EH (cell line): ENCODE measurements at places on chromosomes 4 and X.

GRCh38 chr4:165668694-165669093, 204.3 kb upstream of the TLL1 start:
- peak; percentile 11 for DNase-seq

DNA sequence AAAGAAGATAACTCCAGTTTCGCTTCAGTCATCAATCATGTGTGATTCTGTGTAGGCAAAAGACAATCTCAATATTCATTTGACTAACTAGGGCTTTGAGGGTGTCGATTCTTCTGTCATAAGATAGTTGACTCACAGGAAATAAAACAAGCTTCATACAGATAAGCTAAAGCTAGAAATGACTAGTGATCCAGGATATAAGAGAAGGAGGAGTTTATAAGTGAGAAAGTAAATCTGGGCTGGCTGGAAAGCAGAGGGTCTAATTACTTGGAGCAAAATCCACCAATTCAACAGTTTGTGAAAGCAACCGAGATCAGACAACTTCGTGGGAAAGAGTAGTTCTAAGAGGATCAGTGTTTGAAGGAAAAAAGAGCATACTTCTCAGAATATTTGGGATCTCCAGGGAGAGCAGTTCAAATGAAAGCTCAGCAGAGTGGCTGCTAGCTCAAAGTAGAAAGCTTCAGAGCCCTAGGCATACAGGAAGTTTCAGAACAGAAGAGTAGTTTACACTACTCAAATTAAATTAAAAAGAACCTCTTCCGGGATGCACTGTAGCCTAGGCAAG, 429.3 kb downstream of the INPP4B start:
- peak; percentile 34 for DNase-seq

- peak; percentile 89 for DNase-seq
Measured at GRCh38 chr4:19982556-19982955, 269.1 kb upstream of the SLIT2 start.

GRCh38 chr4:104351706-104352105, 143.0 kb downstream of the CXXC4 start:
- no peak for DNase-seq

DNA sequence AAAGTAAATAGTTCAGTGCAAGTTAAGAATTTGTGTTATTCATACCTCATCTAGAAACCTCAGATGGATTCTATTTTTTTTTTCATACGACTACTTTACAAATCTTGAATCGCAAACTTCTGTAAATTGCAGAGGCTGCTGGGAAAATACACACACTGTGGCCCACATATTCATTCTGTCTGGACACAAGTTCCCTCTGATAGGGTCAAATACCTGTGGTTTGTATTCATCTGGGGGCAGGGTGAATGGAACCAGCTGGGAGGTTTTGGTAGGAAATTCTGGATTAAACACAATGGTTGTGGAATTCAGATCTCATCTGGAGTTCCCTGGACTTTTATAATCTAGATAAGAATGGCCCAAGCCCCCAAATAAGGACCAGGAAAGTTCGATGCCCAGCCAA, 56.2 kb downstream of the SPATA18 start:
- DNase-seq: peak; percentile 41

DNA sequence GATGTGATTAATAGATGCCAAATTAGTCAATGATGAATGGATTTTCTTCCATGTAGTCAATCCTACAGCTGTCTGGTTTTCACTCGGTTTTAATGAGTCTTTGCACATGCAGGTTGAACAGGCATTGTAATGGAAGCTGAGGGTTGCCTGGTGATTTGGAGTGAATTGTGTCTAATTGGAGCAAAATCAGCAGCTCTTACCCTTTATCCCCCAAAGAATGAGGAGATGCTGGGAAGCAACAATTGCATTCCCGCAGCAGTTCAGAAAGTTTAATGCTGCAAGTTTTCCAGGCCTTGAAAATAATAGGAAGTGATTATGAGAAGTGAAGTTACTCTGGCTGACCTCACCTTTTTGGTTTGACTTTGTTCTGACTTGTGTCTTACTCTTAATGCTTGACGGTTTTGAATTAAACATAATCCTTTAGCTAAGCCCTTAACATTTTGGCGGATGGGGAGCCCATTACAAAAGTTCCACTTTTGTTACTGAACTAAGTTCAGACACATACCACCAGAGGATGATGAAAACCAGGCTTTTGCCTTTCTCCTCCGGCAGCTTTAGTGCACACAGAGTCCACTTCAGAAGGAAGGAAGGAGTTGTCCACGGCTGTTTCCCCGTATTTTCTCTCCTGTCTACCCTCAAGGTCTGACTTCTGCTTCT, 78.8 kb upstream of the TBC1D9 start:
- no peak for DNase-seq

DNA sequence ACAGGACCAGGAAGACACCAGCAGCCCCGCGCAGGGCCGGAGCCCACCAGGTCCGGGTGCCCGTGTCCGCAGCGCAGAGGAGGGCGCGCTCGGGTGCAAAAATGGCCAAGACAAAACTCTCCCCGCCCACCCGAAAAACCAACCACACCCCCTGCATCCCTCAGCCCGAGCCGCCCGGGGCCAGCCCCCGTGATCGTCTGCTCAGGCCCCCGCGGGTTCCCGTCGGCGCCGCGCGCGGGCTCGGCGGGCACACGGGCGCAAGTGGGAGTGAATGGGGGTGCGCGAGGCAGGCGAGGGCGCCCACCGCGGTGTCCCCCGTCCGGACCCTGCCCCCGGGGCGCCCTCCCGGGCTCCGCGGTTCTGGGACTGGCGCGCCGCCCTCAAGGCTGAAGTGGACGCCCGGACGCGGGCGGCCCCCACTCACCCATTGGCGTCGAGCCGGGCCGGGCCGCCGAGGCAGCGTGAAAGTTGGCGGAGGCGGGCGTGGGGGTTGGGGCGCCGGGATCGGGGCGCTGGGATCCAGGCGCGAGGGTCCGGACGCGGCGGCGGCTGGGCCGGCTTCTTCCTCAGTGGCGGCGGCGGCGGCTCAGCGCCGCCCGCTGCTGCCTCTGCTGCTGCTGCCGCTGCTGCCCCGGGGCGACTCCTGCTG, 393 bp downstream of the SH3KBP1 start:
- DNase-seq: peak; percentile 22

GRCh38 chr4:173530326-173531085, 477 bp upstream of the HAND2 start:
- DNase-seq: no peak

GRCh38 chr4:21009956-21010355, 309.7 kb downstream of the PACRGL start:
- no peak for DNase-seq

DNA sequence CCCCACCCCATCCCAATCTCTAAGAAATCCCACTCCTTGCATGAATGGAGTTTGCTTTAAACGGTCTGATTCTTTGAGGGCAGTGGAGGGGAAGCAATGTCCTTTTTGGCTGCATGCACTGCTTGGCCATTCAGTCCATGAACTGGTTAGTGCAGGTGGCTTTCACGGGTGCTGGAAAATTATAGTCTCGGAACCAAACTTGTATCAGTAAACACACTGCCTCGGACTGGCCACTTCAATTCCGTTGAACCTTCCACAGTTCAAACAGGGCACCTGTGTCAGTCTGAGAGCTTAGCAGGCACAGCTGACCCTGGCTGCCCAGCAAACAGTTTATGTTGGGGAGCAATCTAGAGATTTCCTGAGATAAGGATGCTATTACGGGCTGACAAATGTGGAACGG, 255.6 kb downstream of the DHX15 start:
- DNase-seq: no peak

GRCh38 chr4:74045772-74046171, 7.3 kb upstream of the CXCL3 start:
- no peak for DNase-seq

GRCh38 chr4:43990963-43991362, 457.6 kb downstream of the KCTD8 start:
- DNase-seq: no peak

DNA sequence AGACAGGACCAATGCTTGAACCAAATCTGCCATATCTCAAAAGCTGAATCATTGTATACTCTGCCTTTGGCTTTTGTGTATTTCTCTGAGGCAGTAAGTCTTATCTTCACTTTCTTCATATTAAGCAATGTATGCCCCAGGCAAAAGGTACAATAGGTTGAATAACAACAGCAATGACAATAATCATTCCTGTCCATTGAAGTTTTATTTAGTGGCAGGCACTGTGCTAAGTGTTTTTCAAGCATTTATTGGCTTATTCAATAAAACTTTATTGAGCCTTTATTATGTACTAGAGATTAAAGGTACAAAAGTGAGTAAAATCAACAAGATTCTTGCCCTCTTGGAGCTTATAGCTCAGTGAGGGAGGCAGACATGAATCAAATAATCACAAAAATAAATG, 8.2 kb upstream of the CASK start:
- DNase-seq: no peak

DNA sequence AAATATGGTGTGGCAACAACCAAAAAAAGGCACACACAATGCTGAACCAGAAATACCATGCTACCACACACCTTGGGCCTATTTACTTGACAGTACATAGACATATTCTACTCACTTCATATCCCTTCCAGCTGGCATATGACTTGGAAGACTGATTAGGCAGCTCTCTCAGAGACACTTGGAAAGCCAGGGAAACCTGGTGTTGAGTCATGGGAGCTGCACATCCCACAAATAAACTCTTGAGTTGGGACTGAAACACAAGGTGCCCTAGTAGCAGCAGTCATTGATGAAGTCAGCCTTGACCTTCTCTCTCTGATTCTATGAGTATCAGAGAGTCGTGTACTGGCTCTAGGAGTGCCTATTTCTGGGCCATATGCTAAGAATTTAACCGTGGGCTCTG, 776.6 kb upstream of the LCORL start:
- no peak for DNase-seq

DNA sequence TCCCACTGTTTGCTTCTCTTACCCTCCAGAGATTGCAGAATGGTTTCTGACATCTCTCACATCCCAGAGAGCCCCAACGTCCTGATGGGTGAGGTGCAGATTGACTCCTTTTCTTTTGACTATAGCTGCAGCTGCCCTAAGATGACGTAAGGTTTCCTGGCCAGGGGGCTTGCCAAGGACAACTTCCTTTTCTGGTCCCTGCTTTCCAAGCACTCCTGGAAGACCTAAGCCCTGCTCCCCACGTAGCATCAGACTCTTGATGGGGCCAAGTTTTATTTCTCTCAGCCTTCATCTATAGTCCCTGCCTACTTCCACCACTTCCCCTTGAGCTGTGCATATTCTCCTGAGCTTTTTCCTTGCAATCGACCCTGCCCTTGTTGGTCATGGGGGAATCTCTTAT, 497.7 kb downstream of the IDS start:
- DNase-seq: no peak

GRCh38 chr4:76275486-76276124, 24.1 kb downstream of the FAM47E start:
- no peak for DNase-seq

GRCh38 chr4:10205223-10205622, 88.6 kb upstream of the WDR1 start:
- peak; percentile 76 for DNase-seq

- no peak for DNase-seq
Measured at GRCh38 chr4:85078016-85078415, 111.5 kb upstream of the WDFY3 start.

DNA sequence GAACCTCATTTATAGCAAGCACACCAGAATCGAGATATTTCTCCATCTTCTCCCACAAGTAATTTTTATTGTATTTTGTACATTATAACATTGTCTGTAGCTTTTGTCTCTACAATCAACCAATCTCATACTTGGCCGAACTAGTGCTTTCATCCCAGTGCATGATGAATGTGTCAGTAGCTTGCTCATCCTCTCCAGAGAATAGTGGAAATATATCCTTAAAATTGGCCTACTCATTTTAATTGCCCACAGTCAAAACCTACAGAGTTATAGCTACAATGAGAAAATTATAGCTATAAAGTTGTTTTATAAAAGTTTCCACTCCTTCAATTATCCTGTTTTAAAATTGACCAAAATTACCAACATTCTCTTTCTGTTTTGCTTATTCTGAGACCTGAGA, 103.8 kb downstream of the MAPK10 start:
- no peak for DNase-seq

DNA sequence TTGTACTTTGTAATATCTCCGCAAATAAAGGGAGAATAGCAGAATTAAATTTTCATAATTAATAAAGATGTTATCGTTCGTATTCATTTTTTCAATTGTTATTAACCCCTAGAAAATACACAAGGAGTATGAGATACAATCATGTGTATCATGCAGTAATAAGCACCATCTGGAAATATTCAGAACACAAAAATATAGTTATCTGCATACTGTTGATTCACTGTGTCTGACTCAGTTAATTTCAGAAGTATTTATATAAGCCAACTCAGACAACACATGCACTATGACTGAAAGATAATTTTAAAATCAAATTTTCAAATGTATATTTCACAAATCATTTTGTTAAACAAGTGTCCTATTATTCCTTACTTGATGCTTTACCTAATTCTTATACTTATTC, 1954.8 kb downstream of the ARAP2 start:
- no peak for DNase-seq
